Activated T-helper 2 cell treated with anti-CD3 and anti-CD28 coated beads, Interferon-gamma antibody, Interleukin-2, Interleukin-4, amounts not matched to agents 10 μg/mL and 5 μg/mL and 100 μg/mL, durations not matched to agents 14 hours and 24 hours and 36 hours (primary cell): ENCODE measurements at places on chromosomes 12 and 14. TPM values are rescaled to one million over a fixed set of nuclear protein-coding genes. Genes with fewer than 3 reads are reported as not detected.

The TSPAN11 gene
- total RNA-seq, result not detected in 2 replicates

The TMEM121 gene
- total RNA-seq, result 8.2 and 9.6 TPM in 2 replicates

The NANOG gene
- total RNA-seq, result not detected in 2 replicates

The NIN gene
- total RNA-seq, result 43.0 and 45.1 TPM in 2 replicates

The SPIC gene
- not detected in 2 replicates for total RNA-seq

The SYCP3 gene
- 0.50 and 0.92 TPM in 2 replicates for total RNA-seq

The HOXC12 gene
- not detected in 2 replicates for total RNA-seq

The MYRFL gene
- not detected in 2 replicates for total RNA-seq

The KRT80 gene
- total RNA-seq, result not detected in 2 replicates

The LPAR5 gene
- total RNA-seq, result 3.6 and 4.1 TPM in 2 replicates

The OR4K13 gene
- not detected in 2 replicates for total RNA-seq

The KRT82 gene
- total RNA-seq, result not detected in 2 replicates
